ENCODE measurements at places on chromosomes 12 and 14.

- DNase-seq, result no peak
Measured at GRCh38 chr12:19646599-19646998, 207.3 kb downstream of the AEBP2 start.

- DNase-seq, result no peak
Measured at GRCh38 chr12:91222746-91223145, 40.1 kb upstream of the DCN start.

DNA sequence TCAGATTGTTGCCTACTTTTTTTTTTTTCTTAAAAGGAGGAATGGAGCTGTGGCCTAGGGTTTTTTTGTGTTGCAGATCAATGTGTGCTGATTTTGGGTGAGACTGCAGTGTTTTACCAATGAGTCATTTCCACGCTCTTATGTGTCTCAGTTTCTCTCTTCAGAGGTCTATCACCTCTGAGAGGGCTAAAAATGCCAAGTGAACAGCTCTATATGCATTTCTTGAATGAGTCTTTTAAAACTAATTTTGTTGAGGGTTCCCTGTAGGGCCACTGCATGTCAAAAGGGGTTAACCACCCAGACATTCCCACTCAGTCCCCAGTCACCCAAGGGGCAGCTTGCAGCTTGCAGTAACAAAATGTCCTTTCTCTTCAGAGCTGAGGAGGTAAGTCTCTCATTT, 24.3 kb upstream of the GLIPR1L2 start:
- DNase-seq, result no peak

GRCh38 chr14:23294734-23295561, 7.7 kb downstream of the PPP1R3E start:
- DNase-seq, result no peak

DNA sequence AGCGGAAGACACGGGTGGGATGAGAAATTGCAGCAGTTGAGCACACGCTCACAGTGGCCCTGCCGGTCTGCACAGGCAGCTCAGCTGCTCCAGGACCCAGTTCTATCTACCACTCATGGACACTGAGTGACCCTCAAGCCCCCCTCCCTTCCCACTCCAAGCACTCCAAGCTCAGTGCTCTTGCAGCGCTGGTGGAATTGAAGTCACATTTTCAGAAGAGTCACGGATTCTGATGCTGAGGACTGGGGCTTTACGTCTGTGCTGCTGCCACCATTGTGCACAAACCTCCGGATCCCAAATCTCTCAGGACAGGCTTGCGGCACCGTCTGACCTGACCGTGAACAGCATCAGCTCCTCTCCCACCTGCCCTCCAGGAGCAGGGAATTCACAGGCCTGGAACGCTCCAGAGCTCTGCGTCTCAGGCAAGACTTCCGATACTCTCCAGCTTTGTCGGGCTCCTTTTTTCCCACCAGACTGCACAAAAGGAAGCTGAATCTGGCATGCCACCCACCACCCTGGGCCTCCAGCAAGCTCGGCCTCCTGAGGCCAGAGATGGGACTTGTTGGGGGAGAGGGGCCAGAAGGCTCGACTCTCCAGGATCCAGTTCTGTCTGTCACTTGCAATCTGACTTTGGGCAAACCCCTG, 213.1 kb upstream of the RTL1 start:
- no peak for DNase-seq

DNA sequence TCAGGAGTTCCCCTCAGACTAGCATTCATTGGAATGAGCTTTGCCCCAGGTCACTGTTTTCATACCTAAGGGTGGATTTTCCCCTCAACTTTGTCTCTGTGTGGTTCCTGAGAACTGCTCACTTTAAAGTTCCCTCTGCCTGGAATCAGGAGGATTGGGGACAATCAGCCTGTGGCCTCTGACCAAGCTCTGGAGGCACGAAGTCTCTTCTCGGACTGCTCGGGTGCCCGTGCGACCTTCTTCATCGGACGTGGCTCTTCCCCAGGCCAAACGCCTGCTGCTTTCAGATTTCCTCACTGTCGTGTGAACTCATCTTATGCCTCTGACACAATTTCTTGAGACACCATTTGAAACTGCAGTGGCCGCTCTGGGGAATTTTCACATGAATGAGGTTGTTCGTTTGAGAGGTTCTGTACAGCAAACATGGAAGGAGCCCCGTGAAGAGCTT, 153.7 kb upstream of the PZP start:
- DNase-seq, result no peak

- DNase-seq, result no peak
Measured at GRCh38 chr12:116675339-116676107, 62.3 kb downstream of the SPRING1 start.

DNA sequence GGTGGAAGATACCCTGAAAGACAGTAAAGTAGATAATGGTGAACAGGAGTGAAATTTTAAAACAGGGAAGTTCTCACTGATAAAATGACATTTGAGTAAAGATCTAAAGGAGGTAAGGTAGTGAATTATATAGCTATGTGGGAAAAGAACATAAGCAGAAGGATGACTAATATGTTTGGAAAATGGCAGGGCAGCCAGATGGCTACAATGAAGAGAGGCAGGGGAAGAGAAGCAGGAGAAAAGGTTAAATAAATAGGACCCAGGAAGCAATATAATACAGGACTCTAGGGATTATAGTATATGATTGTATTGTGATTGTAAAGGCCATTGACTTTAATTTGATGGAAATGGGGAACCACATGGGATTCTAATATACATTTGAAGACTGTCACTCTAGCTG, 33.0 kb downstream of the SCFD1 start:
- no peak for DNase-seq

DNA sequence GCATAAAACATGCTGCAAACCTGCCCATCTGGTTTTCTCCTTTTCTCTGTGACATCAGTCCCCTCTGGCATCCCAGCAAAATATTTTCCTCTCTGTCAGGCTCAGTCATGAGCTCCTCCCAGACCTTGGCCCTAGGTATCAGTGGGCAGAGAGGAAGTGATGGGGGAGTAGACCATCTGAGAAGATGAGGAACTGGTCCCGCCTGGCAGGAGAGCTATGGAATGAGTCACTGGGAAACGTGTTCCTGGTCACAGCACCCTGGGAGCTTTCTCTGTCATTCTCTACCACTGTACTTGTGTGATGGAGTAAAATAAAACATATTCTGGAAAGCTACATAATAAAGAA, 5.0 kb upstream of the SRSF9 start:
- DNase-seq, result no peak

GRCh38 chr12:95248604-95249360, 31.2 kb downstream of the VEZT start:
- DNase-seq, result no peak

GRCh38 chr14:61406675-61407074, 85.3 kb downstream of the PRKCH start:
- no peak for DNase-seq

GRCh38 chr12:104243971-104244370, 28.4 kb downstream of the TXNRD1 start:
- no peak for DNase-seq

DNA sequence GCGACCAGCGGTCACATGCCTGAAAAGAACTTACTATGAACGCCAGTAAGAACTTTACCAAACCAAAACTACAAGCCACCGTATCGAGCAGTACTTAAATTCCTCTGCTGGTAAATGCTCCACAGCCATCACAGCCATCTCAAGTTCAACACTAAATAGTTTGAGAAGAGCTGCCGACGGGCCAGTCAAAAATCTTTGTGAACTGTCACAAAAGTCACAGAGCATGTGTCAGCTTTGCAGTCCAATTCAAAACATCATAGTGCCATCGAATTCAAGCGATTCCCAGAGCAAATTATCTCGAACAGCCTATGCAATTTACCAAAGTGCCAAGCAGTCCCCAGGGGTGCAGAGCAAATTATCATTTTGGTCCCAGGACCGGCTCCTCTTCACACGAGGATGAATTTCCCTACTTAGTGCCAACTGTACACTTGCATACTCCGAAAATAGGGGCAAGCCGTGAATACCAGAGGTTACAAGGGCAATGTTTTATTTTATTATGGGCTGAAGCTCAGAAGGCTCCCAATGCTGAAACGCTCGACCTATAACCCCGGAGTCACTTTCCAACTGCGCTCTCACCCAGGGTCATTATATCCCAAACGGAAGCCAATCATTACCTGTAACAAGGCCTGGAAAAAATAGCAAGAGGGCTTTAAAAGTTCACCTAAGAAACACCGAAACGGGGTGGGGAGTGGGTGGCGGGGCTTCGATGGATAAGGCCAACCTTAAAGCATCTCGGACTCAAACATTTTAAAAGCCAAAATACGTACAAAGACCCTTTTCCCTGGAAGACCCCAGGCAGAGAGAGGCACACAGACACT, 1.1 kb downstream of the LRP6 start:
- DNase-seq, result no peak

DNA sequence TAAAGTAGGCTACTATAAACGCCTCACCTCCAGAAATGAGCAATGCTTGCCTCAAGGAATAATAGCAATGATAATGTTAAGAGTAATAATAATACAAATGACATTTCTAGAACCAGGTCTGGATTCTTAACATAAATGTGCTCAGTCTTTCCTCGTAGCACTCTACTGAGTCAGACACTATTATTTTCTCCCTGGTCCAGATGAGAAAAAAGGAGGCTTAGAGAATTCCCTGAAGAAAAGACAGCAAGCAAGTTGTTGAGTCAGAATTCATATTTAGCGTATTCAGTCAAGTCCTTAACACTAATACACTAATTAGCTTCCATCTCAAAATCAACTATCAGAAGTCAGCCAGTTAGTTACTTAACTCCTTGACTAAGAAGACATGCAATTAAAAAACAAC, 13.2 kb downstream of the KCNC2 start:
- DNase-seq, result no peak

DNA sequence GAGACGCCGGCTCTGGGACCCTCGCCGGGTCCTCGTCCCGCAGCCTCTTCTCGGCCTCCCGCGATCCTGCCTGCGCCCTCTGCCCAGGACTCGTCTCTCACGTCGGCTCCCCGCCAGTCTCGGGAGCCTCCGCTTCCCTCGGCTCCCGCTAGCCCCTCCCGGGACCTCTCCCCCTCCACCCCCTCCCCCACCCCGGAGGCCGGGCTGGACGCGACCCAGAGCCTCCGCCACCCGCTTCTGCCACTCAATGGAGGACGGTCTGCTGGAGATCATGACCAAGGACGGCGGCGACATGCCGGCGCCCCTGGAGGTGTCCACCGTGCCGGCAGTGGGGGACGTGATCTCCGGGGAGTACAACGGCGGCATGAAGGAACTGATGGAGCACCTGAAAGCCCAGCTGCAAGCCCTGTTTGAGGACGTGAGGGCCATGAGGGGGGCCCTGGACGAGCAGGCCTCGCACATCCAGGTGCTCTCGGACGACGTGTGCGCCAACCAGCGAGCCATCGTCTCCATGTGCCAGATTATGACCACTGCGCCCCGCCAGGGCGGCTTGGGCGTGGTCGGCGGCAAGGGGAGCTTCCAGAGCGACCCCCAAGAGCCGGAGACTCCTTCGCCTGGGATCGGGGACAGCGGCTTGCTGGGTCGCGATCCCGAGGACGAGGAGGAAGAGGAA, 568 bp downstream of the CCDC184 start:
- DNase-seq, result no peak

GRCh38 chr12:80679346-80680131, 27.9 kb upstream of the MYF6 start:
- no peak for DNase-seq

- no peak for DNase-seq
Measured at GRCh38 chr14:94775091-94775870, 5.4 kb upstream of the GSC start.

DNA sequence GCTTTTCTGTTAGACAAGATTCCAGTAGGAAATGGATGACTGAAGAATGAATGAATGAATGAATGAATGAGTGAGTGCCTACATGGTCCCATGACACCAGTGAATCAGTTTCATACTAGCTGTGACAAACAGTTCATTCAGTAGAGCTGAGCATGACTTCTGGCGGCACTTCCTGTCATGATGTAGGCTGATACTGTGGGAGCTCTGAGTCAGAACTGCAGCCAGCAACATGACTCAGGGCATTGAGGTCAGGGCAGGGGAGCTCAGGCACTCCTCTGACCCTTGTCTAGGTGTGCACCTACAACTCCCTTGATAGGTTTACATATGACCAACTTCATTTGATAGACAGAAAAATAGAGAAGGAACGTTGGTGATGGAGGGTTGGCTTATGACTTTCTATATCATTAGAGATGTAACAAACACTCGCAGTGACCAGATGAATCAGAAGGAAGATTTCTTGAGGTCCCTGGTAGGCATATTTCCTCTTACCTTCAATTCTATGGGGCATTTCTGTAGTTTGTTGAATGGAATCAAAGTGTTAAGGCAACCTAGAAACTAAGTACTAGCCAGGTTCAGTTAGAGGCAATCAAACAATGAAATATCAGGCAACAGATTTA, 139.3 kb upstream of the ARHGAP5 start:
- DNase-seq, result peak; percentile 28

- DNase-seq, result no peak
Measured at GRCh38 chr14:93963692-93964091, 12.7 kb downstream of the ASB2 start.

DNA sequence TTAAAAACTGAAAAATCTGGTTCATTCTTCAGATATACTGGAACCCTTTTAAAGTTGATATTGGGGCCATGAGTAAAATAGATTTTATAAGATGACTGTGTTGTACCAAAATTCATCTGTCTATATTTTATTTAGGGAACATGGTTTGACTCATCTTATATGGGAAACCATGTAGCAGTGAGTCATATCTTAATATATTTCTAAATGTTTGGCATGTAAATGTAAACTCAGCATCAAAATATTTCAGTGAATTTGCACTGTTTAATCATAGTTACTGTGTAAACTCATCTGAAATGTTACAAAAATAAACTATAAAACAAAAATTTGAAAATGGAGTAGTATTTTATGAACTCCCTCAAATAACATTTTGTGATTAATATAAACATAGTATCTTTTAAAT, 14.2 kb downstream of the PTGER2 start:
- DNase-seq, result no peak

DNA sequence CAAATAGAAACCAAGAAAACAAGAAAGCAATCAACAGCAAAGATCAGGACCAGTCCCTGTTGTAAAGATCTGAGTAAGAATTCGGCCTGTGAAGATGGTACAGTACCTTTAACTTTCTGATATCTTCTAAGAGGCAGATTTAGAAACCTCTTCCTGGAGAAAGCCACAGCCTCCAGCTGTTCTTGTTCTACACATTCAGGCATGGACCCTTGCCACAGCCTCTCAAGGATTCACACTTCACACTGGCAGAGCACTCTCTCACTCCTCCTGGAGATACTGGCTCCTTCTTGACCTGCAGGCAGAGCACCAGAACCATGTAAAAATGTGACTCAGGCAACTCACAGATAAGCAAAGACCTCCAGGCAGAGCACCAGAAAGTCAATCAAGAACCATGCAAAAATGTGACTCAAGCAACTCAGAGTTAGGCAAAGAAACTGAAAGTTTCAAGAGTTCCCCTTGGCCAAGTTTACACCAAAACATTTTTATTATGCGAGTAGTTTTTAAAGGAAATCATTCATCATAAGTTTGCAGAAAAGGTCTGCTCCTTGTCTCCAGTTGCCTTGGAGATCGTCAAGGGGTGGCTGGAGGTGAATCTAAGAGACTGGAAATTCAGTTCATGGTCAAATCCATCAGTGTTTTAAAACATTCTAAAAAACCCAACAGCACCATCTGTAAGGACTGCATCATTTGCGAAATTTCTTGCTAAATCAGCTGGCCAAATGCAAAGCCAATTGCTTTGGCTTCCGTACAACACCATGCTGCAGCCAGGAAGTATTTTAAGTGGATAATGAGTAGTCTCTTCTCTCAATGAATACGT, 119.3 kb upstream of the MDM1 start:
- DNase-seq, result no peak
